ENCODE measurements at places on chromosomes 16 and 17.

GRCh38 chr16:7834771-7835431, 502.3 kb downstream of the RBFOX1 start:
- DNase-seq: no peak

DNA sequence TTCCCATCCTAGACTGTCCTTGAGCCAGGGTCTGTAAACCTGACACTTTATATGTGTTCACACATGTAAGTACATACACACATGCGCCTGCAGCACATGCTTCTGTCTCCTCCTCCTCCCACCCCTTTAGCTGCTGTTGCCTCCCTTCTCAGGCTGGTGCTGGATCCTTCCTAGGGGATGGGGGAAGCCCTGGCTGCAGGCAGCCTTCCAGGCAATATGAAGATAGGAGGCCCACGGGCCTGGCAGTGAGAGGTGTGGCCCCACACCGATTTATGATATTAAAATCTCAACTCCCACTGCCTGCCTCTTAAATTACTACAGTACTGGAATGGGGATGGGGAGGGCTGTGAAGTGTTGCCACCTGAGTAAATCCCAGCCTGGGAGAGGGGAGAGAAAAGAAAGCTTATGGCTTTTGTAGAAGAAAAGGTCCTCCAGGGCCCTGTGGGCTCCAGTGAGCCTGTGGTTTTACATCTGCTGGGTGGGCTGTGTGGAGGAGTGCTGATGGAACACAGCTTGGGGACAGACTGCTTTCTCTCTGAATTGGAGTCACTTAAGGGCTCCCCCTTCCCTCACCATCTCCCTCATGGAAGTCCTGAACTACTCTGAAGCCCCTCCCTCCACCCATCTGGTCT, 990 bp upstream of the WNK4 start:
- no peak for DNase-seq

DNA sequence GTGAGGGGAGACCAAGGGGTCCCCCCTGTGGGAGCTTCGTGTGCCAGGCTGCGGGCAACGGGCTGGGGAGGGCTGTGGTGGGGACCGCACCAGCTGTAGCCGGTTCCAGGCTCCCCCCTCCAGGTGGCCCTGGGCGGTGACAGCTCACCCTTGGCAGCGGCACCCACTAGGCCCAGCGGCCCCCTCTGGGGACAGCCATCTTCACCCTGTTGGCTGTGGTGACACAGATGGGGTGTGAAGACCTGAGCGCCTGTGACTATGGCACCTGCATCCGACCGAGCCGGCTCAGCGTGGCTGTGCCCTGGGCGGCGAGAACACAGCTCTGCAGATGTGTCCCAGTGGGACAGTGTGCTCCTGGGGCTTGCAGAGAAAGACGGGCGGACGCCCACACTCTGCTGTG, 1.1 kb upstream of the C1QTNF8 start:
- no peak for DNase-seq

- DNase-seq: no peak
Measured at GRCh38 chr16:84088695-84089395, 27.9 kb downstream of the MBTPS1 start.

DNA sequence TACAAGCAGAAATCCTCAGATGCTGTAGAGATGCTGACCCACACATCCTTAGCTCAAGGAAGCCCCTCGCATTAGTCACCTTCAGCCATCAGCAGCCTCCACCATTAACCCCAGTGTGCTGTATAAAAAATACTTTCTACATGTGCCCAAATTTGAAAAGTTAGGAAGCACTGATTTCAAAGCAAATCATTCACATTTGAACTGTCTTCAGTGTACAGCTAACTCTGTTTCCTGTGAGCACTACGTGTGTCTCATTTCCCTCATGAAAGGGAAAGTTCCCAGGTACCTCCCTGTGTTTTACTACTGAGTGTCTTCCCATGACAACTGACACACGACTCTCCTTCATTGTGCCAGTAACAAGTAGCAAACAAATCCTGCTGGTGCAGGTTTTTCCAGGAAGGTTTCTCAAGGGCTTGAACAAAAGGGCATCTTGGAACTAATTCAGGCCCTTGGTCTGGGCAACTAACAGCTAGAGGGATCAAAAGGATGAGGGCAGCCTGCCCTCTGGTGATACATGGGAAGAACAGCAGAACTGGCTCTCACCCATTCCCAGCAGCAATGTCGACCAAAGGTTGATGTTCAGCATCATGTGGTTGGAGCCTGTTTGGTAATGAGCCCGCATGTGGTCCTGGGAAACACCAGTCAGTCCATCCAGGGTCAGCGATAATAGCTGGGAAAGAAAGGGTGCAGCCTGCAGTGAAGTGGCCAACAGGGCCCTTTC, 4.0 kb downstream of the SLC35B1 start:
- peak; percentile 3 for DNase-seq

DNA sequence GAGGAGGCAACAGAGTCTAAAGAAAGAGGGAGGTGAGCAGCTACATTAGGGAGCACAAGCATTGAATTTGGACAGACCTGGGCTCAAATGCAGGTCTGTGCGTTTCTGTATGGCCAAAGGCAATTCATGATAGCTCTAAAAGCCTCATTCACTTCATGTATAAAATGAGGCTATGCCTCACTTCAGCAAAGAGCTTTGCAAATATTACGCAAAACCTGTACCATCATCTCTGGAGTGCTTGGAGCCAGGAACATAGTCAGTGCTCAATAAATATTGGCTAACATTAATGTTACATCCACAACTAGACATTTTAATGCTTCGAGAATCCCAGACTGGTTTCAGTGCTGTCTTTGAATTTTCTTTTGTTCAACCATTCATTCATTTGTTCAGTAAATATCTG, 254.7 kb upstream of the CDH11 start:
- no peak for DNase-seq

DNA sequence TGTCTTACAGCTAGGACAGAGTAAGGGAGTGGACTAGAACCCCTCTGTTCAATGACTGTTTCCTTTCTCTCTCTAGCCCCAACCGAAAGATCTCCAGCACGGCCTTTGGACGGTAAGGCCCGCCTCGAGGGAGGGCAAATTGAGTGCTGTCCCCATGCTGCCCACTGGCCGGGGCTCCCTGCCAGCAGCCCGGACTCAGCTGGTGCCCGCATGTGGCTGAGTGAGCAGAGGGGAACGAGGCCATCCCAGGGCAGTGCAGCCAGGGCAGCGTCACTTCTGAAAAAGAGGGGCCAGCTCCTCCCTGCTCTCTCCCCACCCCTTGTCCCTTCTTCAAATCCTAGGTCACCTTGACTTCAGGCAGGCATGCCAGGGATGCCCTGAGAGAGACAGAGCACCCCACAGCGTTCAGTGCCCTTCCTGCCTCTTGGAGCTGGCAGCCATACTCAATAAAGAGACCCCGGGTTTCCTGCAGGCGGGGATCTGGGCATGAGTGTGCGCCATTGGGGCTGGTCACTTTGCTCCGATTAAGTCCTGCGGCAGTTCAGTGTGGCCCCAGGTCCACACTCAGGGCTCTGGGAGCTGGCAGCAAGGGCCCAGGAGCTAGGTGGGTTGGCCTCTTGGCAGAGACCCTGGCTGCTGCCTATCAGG, 130.9 kb downstream of the RAB11FIP4 start:
- no peak for DNase-seq

DNA sequence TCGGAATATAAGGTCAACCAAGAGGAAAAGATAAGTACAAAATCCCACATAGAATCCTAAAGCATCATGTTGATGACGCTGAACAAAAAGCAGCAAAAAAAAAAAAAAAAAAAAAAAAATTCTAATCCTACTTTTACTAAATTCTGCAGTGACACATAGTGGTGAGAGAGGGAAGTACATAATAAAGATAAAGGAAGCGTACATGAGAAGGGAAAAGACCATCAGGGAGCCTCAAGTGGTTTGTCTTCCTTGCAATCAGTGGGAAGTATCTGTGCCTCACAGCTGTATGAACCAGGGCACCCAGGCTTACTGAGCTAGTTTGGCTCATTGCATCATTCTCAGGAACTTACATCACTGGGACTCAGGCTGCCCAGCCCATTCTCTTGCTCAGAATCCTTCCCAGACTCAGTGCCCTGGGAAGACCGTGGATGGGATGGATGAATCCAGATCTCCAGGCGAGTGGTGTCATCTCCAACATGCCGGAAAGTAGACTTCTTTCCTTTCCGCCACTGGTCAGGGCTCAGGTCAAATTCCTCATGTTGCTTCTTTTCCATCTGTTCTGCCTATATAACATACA, 21.2 kb downstream of the SMG6 start:
- peak; percentile 55 for DNase-seq

DNA sequence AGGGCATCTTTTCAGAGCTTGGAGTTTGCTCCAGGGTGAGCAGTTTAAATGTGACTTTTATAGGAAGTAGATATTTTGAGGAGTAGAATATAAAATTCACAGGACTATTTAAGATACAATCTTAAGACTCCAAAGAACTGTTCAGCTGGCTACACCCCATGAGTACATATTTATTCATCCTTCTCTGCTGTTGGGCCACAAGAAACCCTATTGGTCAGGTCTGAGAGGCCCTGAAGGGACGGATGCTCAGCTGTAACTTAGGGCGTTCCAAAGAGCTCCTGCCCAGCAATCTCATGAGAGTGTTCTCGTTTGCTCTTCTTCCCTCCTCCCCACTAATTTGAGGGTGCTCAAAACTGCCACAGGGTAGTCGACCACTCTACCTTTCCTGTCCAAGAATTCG, 7.3 kb downstream of the ST6GALNAC2 start:
- DNase-seq: no peak

- no peak for DNase-seq
Measured at GRCh38 chr17:39660397-39661385, 4.5 kb upstream of the TCAP start.

- DNase-seq: no peak
Measured at GRCh38 chr17:77909236-77909635, 49.3 kb upstream of the TNRC6C start.

DNA sequence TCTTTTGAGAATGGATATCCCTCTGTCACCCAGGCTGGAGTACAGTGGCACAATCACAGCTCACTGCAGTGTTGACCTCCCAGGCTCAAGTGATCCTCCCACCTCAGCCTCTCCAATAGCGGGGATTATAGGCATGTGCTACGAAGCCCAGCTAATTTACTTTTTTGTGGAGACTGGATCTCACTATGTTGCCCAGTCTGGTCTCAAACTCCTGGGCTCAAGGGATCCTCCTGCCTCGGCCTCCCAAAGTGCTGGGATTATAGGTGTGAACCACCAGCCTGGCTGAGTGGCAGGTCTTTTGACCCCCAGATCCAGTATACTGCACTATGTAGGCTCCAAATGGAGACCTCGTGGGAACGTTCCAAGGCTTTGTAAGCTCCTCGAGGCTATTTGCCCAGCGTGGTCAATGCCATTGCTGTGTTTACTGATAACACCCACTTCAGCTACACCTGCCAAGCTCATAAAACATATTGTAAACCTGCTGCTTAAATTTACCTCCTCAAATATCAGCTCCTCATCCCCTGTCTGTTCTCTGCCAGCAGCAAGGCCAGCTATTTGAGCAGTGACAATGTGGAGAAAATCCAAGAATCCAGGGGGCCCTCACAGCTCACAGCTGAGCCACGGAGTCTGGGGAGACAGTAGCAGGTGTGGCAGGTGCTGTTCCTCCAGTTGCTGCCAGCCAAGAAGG, 16.2 kb upstream of the KIFC3 start:
- no peak for DNase-seq

GRCh38 chr16:17617021-17617552, 146.3 kb upstream of the XYLT1 start:
- no peak for DNase-seq

GRCh38 chr17:49406421-49407061, 8.1 kb downstream of the PHB1 start:
- DNase-seq: no peak

- DNase-seq: no peak
Measured at GRCh38 chr17:44940317-44940716, 7.3 kb downstream of the KIF18B start.

DNA sequence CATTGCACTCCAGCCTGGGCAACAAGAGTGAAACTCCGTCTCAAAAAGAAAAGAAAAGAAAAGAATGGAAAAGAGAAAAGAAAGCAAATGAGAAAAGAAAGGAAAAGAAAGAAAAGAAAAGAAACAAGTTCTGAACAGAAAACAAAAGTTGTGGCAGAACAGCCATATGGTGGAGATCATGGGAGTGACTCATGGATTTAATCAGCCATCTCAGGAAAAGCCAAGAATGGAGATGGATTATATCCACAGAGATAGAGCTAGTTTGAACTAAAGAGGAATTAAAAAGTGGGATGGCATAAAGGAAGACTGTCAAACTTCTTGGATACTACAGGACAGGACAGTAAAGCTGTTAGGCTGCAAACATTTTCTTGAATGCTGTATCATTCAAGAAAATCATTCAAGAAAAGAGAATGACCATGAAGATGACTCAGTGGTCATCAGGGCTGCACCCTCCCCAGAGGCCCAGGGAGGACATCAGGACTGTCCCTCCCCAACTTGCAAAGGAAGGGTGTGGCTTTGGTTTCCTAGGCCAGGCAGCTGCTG, 120.6 kb downstream of the USP22 start:
- DNase-seq: no peak

- DNase-seq: no peak
Measured at GRCh38 chr17:17540278-17540906, 44.2 kb upstream of the RASD1 start.

- no peak for DNase-seq
Measured at GRCh38 chr17:72397687-72398086, 276.9 kb downstream of the SOX9 start.

DNA sequence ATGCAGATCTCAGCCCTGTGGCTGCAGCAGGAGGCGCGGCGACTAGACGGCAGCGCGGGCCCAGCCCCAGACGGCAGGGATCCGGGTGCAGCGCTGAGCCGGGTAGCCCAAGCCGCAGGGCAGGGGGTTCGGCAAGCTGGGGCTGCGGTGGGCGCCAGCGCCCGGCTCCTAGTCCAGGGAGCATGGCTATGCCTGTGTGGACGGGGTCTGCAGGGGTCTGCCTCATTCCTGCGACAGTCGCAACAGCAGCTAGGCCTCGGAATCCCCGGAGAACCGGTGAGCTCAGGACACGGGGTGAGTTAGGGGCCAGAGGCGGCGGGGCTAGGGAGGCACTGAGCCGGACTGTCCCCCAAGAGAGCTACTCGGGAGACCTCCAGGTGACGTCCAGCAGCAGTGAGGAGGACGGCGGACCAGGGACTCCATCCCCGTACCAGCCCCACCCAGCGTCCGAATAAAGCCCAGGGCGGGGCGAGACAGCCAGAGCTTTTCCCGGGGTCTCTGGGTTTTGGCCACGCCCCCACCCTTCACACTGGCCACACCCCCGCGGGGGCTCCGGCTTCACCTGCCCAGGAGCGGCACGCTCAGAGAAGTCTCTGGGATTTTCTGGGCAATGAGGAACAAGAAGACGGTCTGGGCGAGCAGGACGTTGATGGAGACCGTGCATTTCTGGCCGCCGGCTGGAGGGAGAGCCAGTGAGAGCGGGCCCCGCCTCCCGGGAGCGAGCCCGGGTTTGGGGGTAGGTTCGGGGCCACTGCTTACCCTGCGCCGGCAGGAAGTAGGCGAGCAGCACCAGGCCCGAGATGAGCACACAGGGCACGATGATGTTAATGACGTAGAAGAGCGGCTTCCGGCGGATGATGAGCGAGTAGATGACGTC, 1.1 kb downstream of the C17orf107 start:
- DNase-seq: no peak

All from AG04449 (cell line).